Germinal center (tissue), 1 donor: ENCODE measurements at places on chromosomes 6 and 20.
A peak's percentile ranks its signal among the peaks of the same experiment; 100 is the strongest.

- no peak for DNase-seq
These were observed 22.3 kb downstream of the KCNB1 start for GRCh38 chr20:49460131-49460530.

DNA sequence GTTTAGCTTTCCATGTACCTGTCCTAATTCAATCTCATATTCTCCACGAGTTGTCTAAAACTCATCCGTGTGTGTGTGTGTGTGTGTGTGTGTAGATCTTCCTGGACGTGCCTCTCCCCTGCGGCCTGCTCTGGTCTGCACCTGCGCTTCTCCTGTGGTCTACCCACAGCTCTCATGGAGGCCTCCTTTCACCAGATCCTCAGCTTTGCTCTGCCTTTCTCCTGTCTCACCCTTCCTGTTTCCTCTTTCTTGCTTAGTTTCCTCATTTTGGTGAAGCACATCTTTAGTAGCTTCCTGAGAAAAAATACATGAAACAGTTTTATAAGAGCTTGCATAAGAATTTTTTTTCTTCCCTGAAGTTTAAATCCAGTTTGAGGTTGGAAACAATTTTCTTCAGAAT lies 18.1 kb downstream of the SLX4IP start:
- DNase-seq = peak; percentile 16

GRCh38 chr6:144315981-144316861 lies 31.1 kb downstream of the UTRN start:
- no peak for DNase-seq

DNA sequence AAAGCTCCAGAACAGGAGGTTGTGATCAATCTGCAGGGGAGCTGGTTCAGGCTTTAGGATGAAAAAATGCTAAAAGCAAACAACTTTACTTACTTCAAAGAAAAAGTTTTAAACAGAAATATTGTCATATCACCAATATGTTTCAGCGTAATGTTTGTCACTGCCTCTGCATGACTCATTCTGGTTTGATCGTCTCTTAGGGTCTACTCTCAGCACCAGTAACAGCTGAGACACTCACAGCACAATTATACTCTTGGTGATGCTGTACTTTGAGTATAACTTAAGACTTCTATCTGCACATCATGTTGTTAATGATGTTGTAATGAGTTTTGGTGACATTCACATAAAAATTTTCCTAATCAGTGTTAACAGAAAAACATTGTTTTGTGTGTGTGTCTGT lies 665.4 kb downstream of the EPM2A start:
- no peak for DNase-seq

GRCh38 chr6:139154881-139155547 lies 20.1 kb downstream of the HECA start:
- DNase-seq = no peak
